ENCODE measurements at places on chromosomes 16 and 17. TPM values are rescaled to one million over a fixed set of nuclear protein-coding genes. Genes with fewer than 3 reads are reported as not detected.

DNA sequence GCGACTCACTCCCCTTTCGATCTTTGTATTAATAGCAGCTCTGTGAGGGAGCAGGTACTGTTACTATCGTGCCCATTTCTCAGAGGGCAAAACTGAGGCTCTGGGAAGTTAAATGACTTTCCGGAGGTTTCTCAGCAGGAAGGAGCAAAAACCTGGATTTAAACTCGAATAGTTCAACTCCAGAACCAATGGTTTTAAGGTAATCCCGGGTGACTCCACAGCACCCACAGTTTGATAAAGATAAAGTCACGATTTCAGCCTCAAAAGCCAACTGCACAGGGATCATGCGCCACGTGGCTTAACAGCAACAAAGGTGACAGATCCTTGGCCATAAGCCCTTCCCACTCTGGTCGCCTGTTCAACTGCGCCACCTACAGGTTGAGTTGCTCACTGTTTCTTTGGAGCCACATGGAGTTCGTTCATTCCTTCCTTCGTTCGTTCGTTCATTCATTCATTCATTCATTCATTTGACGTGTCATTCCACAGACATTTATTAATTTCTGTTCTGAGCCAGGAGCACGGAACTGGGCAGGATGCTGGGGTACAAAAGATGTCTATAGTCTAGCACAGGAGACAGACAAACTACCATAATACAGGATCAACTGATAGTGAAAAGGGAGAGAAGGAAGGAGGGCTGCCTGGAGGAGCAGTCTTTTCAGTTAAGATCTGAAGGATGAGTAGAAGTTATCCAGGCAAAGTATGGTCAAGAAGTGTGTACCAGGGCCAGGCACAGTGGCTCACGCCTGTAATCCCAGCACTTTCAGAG lies 134.8 kb downstream of the HS3ST2 start:
- DNase-seq = peak; percentile 95

GRCh38 chr16:14121872-14122271 lies 50.8 kb downstream of the MRTFB start:
- DNase-seq = no peak

ELP5 gene
- total RNA-seq = 63.5 TPM

DNA sequence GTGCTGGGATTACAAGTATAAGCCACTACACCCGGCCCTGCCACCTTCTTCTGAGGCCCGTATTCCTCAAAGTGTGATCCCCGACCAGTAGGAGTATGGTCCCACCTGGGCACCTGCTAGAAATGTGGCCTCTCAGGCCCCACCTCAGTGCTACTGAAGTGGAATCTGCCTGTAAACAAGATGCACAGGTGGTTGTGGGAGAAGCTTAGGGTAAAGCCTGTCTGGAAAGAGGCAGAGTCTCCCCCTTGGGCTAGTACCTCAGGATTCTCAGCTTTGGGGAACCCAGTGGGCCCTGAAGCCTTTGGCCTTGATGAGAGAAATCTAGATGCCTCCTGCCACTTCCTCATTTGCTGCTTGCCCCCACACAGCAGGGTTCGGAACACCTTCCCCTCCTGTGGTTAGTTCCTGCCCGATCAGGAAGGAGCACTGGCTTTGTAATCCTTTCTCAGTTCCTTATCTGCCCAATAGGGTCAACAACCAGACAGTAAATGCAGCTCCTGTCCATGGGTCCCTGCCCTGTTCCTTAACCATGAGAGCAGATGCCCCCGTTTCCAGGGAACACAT lies 25.2 kb downstream of the TK2 start:
- DNase-seq = peak; percentile 54

MED31 gene
- total RNA-seq = 12.8 TPM

GRCh38 chr17:80195141-80195540 lies 25.0 kb downstream of the SGSH start:
- DNase-seq = no peak

ABCC11 gene
- total RNA-seq = 0.77 TPM

TBC1D3L gene
- total RNA-seq = 25.4 TPM

DNA sequence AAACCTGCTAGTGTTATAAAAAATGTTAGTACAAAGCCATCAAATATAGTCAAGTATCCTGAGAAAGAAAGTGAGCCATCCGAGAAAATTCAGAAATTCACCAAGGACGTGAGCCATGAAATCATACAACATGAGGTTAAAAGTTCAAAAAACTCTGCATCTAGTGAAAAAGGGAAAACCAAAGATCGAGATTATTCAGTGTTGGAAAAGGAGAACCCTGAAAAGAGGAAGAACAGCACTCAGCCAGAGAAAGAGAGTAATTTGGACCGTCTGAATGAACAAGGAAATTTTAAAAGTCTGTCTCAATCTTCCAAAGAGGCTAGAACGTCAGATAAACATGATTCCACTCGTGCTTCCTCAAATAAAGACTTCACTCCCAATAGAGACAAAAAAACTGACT lies 31.7 kb downstream of the RBBP6 start:
- no peak for DNase-seq

FADS6 gene
- total RNA-seq = 4.7 TPM

GRCh38 chr16:69845181-69845580 lies 83.0 kb downstream of the WWP2 start:
- no peak for DNase-seq
